ENCODE measurements at places on chromosomes 4 and X.

DNA sequence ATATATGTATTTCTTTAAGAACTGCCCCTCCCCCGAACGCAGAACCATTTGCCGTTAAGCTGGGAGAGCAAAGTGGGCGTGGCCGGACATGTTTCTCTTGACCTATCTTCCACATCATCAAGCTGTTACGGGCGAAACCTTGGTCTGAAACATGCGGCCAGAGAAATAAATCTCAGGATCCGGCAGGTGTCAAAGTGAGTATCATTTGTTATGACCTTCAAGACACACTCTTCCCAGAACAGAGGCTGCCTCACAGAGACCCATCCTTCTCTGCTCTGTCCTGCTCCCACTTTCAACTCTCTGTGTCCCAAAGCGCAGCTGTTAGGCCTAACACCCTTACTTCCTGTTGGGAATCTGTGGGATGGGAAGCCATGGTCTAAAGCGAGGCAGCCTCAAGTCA lies at the start of gene MAGEB18:
TSS of gene MAGEB18 (plus strand) at position 70 of the 400 bp plus-strand sequence. CDS start 643 bp downstream, outside the sequence.
- DNase-seq: no peak

DNA sequence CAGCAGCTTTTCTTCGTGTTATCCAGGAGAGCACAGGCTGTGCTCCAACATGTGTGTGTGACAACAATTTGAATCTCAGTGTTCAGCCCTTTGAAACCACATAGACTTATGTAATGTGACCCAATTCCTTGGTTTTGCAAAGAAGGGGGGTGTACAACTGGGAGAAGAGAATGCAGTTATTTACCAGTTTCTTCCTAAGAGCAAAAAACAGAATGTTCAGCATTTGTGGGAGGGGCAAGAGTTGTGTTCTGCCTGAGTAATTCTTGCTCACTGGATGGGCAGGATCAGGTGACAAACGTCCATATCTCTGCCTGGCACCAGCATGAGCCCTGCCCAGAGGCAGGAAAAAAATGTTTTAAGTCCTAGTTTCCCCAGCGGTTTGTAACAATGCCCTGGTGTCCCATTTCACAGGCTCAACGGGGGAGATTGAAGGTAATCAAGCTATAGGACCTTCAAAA lies 72.0 kb downstream of the PRPS1 start:
- DNase-seq: no peak

GRCh38 chr4:153160821-153161220 lies 43.4 kb upstream of the TRIM2 start:
- DNase-seq: no peak

- no peak for DNase-seq
These were observed 17.1 kb upstream of the BEX4 start for GRCh38 chrX:103197721-103198306.

DNA sequence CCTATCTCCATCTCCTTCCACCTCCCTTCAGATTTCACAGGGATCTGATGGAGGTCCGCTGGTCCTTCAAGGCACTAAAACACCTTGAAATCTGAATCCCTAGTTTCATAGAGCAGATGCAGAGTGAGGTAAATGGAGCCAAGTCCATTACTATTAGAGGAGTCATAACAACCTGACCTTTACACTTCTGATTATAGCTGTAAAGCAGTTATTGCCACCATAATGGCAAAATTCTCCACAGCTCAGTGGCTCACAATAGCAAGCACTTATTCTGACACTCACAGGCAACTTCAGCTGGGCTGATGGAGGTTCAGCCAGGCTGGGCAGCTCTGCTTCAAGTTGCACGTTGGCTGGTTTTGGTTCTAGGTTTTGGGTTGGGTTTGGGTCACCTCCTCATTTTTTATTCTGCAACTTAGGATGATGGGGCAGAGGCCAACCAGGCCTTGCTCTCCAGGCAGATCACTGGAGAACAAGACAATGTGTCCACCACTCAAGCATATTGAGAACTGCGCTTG lies 51.4 kb upstream of the LRAT start:
- no peak for DNase-seq

DNA sequence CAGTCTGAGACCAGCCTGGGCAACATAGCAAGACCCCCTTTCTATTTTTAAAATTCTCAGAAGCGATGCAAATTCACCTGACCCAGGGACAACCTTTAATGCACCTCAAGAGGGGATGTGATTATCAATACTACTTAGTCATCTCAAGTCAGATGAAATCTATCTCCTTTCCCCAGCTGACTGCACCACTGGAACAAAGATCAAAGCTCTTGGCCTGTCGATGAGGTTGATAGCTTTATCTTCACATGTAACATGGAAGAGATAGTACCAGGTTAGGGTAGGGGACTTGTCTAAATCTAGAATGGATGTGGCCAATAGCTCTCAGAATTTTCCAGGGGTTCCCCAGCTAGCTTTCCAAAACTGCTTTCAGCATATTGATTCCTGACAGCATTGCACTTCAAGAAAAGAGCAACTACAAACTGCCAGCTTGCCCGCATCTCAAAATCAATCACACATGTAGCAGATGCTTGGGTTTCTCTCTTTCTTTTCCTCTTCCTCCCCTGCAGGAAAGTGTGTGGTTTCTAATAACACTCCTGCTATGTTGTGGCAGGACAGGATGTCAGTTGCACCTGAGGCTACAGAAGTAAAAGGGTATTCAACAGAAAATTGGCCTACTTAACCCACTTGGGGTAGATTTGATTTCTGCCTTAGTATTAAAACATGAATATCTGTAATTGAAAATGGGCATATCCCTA lies 12.2 kb upstream of the TMEM164 start:
- no peak for DNase-seq

DNA sequence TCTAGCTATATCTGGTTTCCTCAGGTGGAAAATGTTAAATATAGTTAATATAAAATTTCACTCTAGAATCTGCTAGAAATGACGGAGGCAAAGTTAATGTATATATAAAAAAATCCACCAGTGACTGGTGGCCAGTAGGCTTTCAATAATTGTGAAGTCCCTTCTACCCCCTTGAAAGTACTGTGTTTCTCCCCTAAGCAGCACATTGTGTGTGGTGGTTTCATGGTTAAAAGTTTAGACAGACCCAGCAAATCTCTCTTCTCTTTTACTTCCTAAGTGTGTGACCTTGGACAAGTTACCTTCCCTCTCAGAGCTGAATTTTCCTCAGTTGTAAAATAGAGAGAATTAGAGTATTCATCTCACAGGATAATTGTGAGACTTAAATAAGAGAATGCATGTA lies 600 bp upstream of the HEPH start:
- DNase-seq: no peak

GRCh38 chr4:107036584-107037198 lies 578 bp upstream of the DKK2 start:
- DNase-seq: no peak

DNA sequence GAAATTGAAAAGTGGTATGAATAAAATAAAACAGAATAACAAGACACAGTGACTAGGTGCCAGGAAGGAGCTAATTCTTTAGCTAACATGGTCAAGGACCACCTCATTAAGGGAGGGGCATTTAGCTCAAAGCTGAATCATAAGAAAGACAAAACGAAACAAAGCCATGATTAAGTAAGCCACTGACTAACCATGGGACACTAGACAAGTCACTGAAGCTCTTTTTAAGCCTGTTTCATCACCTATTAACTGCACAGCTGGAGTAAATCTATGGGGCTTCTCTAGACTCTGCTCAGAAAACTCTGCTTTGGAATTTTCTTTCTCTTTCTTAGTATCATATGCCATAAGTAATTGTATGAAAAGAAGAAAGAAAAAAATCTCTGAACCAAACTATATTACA lies 49.8 kb upstream of the C1QTNF7 start:
- DNase-seq: no peak

- no peak for DNase-seq
These were observed 284.2 kb downstream of the RCHY1 start for GRCh38 chr4:75229806-75230570.

DNA sequence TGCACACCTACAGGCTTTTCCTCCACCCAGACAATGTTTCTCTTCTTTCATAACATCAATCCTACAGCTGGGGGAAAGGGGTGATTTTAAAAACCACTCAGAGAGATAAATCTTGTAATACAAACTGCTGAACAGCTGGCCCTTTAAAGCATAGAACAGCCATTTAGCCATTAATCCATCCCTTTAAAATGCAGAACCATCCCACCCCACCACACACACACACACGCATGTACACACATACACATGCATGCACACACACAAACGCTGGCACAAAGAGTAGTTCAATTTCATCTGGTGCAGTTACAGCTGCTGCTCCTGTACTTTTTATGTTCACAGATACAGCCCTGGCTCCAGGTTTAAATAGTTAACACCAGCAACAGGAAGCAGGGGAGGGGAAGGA lies 426.1 kb downstream of the MID1IP1 start:
- DNase-seq: no peak

GRCh38 chr4:83114576-83114975 lies at the start of gene PLAC8:
PLAC8 (minus strand) TSS chr4:83114729; CDS start chr4:83107921, 6,808 bp downstream.
- DNase-seq: peak; percentile 72

All from CD4-positive, alpha-beta T cell treated with Interleukin-15 for 4 hours (primary cell).